Putamen (tissue), 1 donor: ENCODE measurements at places on chromosomes 7 and 10.
A peak's percentile ranks its signal among the peaks of the same experiment; 100 is the strongest.

DNA sequence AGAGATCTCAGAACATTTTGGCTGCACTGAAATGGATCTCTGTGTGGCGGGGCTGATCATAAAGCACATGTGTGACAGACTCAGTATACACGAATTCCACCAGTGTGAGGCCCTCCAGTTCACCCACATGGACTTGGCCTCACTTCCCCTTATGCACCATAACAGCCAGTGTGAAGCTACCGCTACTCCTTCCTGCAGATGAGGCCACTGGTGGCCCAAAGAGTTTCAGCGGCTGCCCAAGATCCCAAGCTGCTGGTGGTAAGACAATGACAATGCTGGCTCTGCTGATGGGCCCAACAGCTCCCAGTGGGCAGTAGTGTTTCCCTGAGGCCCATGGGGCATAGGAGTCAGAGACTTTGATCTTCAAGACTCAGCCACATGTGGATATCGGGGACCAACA lies 21.0 kb upstream of the C10orf71 start:
- no peak for DNase-seq

GRCh38 chr10:30000802-30001571 lies 58.4 kb downstream of the JCAD start:
- no peak for DNase-seq

DNA sequence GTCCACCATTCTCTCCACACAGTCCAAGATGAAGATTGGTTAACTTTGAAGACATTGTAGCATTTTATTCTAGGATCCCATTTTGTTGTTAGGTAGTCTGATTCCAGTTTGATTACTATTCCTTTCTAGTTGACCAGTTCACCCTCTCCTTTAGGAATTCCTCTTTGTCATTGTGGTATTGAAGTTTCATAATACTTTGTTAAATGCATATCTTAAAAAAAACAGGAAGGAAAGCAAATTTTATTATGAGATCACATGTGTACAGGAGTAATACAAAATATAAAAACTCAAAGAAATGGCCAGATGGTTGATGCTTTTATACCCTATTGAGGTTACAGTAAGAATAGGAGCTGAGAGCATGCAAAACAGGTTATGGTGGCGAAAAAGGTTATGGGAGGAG lies 15.5 kb upstream of the SEMA3C start:
- no peak for DNase-seq

DNA sequence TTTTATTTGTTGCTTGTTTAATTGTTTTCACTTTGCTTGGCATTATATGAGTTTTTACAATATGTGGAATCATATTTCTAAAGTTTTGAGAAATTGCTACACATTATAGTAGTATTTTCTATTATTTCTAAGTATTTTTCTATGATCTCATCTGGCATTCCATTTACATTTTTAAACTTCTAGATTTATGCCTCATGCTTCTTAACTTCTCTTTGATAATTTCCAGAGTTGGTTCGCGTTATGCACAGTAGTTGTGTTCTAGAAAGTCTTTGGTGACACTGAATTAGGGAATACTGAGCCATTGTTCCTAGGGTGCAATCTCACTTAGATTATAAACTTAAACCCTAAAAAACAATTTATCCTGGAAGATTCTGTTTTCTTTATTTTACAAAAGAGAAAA lies 129.2 kb downstream of the GNAI1 start:
- no peak for DNase-seq

DNA sequence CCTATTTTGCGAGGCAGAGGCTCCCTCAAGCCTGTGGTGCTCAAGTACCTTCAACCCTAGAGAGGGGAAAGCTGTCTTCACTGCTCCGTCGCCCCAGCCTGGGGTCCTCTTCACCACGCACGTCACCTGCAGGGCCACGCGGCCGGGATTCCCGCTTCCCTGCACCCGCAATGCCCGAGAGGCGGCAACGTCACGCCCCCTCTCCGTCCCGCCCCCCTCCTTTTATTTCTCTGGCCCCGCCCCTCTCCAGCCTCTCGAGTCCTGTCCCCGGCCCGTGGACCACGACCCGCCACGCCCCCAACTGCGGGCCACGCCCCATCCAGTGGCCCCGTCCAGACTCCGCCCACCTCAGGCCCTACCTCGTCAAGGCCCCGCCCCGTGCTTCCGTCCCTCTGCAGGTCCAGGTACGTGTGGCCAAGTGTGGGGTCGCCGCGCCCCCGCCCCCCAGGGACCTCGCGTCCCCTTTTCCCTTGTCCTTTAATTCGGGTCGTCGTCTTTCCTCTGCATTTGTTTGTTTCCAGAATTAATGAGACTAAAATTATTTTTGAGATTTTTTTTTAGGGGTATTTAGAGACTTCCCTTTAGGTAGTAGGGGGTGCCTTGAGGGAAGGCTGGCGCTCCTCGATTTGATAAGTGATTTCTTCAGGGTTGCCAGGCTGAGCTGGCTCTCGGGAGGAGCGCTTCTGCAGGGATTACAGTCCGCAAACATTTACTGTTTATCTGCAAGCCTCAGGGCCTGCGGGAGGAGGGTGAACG lies 69.8 kb upstream of the BAIAP2L1 start:
- no peak for DNase-seq

- DNase-seq = peak; percentile 82
Observed at GRCh38 chr10:104642658-104643302, 1.7 kb downstream of the SORCS3 start.

- DNase-seq = no peak
Observed at GRCh38 chr10:75377869-75378268, 23.7 kb downstream of the ZNF503 start.

DNA sequence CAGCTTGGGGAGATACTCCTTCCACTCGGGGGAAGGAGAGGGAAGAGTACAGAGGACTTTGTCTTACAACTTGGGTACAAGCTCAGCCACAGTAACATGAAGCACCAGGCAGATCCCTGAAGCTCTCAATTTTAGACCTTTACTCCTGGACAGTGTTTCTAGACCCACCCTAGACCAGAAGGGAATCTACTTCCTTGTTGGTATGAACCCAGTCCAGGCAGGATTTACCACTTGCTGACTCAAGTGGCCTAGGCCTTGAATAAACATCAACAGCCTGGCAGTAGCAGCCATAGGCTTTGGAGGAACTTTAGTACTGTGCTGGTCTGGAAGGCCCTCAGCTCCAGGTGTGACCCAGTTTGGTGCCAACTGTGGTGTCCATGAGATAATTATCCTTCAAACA lies 173.1 kb downstream of the ADRA2A start:
- DNase-seq = no peak

GRCh38 chr7:128774921-128775320 lies 673 bp downstream of the OPN1SW start:
- DNase-seq = no peak

DNA sequence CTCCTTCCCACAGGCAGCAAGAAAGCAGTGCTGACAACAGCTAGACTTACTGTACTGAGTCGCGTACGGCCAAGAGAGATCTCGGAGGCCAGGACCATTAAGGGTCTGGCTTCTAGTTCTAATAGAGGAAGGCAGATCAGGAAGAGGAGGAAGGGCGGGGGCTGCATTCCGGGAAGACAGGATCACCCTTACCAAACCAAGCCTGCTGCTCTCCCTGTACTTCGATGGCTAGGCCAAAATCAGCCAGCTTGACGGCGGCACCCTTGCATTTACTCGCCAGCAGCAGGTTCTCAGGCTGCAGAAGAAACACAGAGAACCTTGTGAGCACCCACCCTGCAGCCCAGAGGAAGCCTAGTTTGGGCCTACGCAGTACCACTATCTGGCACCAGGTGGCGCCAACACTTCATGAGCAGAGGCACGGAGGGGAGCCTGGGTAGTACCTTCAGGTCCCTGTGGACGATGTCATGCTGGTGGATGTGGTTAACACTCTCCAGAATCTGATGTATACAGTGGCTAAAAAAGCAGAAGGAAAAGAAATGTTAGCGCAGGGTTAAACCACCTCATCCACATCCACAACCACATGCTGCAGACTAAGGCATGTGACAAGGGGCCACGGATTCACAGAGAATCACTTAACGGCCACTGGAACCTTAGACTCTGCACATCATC lies 25.4 kb downstream of the CAMK2G start:
- DNase-seq = peak; percentile 63

GRCh38 chr7:120740348-120740747 lies 117.6 kb downstream of the TSPAN12 start:
- no peak for DNase-seq
